ENCODE measurements at places on chromosomes 12 and 14.
A peak's percentile ranks its signal among the peaks of the same experiment; 100 is the strongest.

- DNase-seq = no peak
Observed at GRCh38 chr12:98227162-98227561, 288.2 kb upstream of the TMPO start.

GRCh38 chr14:64117671-64118402, 176.3 kb downstream of the ESR2 start:
- no peak for DNase-seq

DNA sequence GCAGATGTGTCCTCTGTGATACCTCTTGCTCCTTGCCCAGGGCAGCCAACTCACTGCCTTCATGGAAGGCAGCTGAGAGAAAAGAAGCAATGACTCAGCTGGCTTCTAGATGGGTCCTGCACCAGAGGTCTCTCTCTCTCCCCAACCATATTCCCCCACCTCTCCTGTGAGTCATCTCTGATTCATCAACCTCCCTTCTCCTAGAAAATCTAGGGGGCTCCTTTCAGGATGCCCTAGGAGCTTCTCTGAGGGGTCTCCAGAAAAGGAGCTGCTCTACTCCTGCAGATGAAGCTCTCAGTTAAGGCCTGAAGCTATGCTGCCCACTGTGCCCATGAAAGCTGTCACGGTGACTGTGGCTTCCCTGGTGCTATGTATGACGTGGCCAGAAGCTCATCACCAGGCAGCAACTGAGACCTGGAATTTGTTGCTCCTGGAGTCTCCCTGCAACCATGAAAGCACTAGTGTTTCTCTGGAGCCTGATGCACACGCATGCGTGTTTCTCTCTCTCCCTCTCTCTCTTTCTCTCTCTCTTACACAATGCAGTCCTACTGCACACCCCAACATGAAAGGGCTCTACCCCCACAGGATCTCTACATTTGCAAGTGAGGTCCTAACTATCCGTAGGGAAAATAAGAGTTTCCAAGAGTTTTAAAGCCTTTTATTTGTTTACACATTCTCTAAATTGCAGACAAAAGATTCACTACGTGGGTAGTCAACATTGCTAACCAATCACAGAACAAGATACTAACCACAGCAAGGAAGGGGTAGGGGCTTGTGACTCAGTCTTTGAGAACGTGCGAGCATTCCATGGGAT, 285.3 kb downstream of the DPF3 start:
- DNase-seq = no peak

GRCh38 chr14:53652068-53652467, 304.6 kb downstream of the BMP4 start:
- no peak for DNase-seq

GRCh38 chr14:64760146-64760755, 56.0 kb downstream of the PLEKHG3 start:
- peak; percentile 39 for DNase-seq

- DNase-seq = no peak
Observed at GRCh38 chr14:56953884-56954283, 143.6 kb upstream of the OTX2 start.

- DNase-seq = no peak
Observed at GRCh38 chr12:119613319-119613936, 19.9 kb downstream of the TMEM233 start.
